ENCODE measurements at places on chromosomes 11 and 22.
A peak's percentile ranks its signal among the peaks of the same experiment; 100 is the strongest.

- peak overlapping the region; percentile 93 for H3K27ac ChIP-seq
- no peaks in the 10 kb centered on the region for H3K27me3 ChIP-seq
- peaks cover 15% of the 10 kb centered on the region for H3K4me1 ChIP-seq
Measured at GRCh38 chr11:72039856-72040401, 40.4 kb downstream of the NUMA1 start.

- no peaks in the 10 kb centered on the region for H3K27me3 ChIP-seq
- no peak for DNase-seq
- H3K4me3 ChIP-seq: no peak overlapping the region
- H3K27ac ChIP-seq: no peak overlapping the region
- H3K4me1 ChIP-seq: no peaks in the 10 kb centered on the region
Measured at GRCh38 chr11:62416596-62416995, 2.2 kb upstream of the SCGB1A1 start.

DNA sequence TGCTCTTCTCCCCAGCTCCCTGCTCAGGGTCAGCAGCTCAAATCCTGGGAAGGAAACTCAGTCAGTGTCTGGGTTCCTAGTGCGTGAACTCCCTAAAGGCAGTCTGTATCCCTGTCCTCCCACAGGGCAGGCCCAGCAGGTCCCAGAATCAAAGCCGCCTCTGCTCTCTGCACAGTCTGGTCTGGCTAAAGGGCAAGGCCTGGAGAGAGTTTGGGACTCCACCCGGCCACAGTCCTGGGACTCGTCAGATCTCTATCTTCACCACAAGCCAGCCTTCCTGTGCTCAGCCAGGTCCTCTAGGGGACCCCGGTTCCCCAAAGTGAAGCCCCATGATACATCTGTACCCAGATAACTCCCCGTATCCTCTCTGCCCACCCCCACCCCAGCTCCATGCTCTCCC lies 56.2 kb upstream of the CSNK2A3 start:
- DNase-seq: no peak
- H3K4me1 ChIP-seq: no peaks in the 10 kb centered on the region
- H3K4me3 ChIP-seq: no peak overlapping the region
- H3K27me3 ChIP-seq: peaks cover 77% of the 10 kb centered on the region
- H3K36me3 ChIP-seq: no peaks in the 10 kb centered on the region

GRCh38 chr11:32706985-32707741 lies 87.3 kb downstream of the CCDC73 start:
- no peaks in the 10 kb centered on the region for H3K4me1 ChIP-seq
- H3K27me3 ChIP-seq: peaks cover 6% of the 10 kb centered on the region
- no peaks in the 10 kb centered on the region for H3K36me3 ChIP-seq
- peak; percentile 63 for DNase-seq

- no peaks in the 10 kb centered on the region for H3K36me3 ChIP-seq
- H3K27ac ChIP-seq: no peak overlapping the region
- H3K4me3 ChIP-seq: no peak overlapping the region
- peaks cover 8% of the 10 kb centered on the region for H3K4me1 ChIP-seq
- DNase-seq: no peak
- H3K27me3 ChIP-seq: no peaks in the 10 kb centered on the region
Measured at GRCh38 chr11:120539667-120540369, 28.3 kb downstream of the GRIK4 start.

GRCh38 chr11:59192446-59193020 lies 20.2 kb downstream of the MPEG1 start:
- no peaks in the 10 kb centered on the region for H3K36me3 ChIP-seq
- H3K4me3 ChIP-seq: no peak overlapping the region
- H3K4me1 ChIP-seq: no peaks in the 10 kb centered on the region
- no peak for DNase-seq
- no peaks in the 10 kb centered on the region for H3K27me3 ChIP-seq

DNA sequence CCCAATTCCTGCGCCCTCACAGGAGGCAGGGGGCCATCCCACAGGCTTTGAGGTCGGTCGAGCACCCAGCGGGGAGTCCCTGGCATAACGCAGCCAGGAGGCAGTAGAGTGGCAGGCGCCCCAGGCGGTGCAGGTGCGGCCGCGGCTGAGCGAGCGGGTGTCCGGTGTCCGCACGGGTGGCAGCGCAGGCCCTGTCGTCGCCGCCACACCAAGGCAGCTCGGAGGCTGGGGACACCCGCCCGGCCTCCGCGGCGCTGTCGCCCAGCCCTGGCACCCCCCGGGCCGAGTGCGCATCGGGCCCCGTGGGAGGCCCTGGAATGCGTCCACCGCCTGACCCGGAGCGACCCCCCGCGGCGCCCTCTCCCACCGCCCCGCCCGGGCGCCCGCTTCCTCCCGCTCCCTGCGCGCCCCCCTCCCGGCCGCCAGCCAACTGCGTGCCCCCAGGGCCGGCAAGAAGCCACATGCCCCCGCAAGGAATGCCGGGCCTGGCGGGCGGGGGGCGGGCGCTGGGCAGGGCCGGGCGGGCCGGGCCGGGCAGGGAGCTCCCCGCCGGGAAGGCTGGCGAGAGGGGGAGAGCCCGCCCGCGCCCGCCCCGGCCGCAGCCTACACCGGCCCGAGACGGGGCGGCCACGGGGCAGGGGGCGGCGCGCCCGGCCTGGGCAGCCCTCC lies 33.9 kb downstream of the PRDM11 start:
- peaks cover 22% of the 10 kb centered on the region for H3K36me3 ChIP-seq
- no peak overlapping the region for H3K27ac ChIP-seq
- peaks cover 26% of the 10 kb centered on the region for H3K4me1 ChIP-seq

- DNase-seq: no peak
- no peaks in the 10 kb centered on the region for H3K27me3 ChIP-seq
- peaks cover 22% of the 10 kb centered on the region for H3K36me3 ChIP-seq
- no peak overlapping the region for H3K27ac ChIP-seq
- H3K4me1 ChIP-seq: peaks cover 70% of the 10 kb centered on the region
- H3K4me3 ChIP-seq: no peak overlapping the region
Measured at GRCh38 chr11:2687223-2687530, 12.6 kb downstream of the KCNQ1OT1 start.

DNA sequence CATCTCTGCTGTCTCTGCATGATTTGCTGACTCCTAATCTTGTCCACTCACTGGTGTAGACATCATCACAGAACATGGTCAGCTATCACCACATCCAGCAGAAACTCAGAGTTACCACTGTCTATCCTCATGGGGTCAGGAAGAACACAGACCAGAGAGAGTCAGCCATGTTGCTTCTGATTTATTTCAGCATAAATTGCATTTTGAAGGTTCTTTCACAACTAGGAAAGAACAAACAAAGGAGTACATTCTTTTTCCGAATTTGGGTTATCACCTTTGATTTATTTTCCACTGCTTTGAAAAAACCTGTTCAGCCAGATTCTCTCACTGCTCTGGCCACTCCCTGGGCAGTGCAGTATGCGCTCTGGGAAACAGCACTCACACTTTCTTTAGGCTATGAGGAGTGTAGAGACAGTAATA lies 172.0 kb upstream of the MTMR2 start:
- H3K4me1 ChIP-seq: peaks cover 16% of the 10 kb centered on the region
- H3K4me3 ChIP-seq: no peak overlapping the region
- peaks cover 15% of the 10 kb centered on the region for H3K36me3 ChIP-seq
- no peaks in the 10 kb centered on the region for H3K27me3 ChIP-seq
- H3K27ac ChIP-seq: no peak overlapping the region

DNA sequence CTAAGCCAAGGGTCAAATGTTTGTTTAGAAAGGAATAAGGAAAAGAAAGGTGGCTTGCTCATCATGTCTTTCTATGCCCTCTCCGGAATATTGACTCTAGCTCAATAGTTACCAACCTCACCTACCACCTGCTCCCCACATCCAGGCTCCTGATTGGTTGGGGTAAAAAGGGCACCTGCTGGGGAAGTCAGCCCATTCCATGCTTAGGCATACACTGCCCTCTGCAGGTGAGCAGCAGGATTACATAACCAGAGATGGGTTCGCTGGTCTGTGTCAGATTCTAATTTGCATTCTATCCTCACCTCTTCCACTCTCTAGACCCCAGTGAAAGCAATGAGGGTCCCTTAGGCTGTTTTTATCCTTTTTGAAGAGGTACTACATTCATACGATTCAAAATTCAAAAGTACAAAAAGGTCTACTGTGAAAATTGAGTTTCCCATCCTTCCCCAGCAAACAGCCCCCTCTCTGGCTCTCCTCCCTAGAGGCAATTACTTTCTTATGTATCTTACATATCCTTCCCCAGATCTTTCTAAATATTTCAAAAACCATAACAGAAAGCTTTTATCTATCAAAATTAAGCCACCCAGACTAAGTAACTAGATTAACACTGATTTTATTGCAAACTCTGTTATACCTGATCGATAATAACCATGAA lies 98.0 kb upstream of the ASPHD2 start:
- no peaks in the 10 kb centered on the region for H3K4me1 ChIP-seq
- no peaks in the 10 kb centered on the region for H3K36me3 ChIP-seq
- DNase-seq: peak; percentile 31
- no peak overlapping the region for H3K27ac ChIP-seq

DNA sequence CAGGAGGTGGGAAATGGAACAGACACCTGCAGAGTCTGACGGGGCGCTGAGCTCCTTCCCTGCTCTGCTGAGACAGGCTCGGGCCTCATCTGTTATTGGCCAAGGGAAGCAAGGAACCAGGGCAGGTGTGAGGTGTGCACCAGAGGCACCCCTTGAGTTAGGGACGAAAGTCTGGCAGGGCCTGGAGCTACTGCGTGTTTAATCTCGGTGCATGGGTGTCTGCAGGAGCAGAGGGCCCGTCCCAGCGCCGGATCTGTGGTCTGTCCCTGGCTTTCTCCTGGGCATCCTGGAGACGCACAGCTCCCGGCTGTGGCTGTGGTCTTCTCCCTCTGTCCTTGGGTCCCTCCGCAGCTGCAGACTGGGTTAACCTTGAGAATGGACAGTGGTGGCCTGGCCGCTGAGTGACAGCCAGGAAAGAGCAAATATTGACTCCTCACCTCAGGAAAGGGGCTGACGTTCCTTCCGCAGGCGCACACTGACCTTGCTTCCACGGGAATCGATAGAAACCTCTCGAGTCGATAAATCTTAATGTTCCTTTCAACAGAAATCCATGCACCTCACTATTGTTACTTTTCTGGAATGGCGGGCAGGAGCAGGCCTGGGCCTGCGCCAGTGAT lies 975.6 kb downstream of the BRD1 start:
- no peak overlapping the region for H3K4me3 ChIP-seq
- no peaks in the 10 kb centered on the region for H3K27me3 ChIP-seq
- no peak for DNase-seq
- H3K27ac ChIP-seq: no peak overlapping the region

DNA sequence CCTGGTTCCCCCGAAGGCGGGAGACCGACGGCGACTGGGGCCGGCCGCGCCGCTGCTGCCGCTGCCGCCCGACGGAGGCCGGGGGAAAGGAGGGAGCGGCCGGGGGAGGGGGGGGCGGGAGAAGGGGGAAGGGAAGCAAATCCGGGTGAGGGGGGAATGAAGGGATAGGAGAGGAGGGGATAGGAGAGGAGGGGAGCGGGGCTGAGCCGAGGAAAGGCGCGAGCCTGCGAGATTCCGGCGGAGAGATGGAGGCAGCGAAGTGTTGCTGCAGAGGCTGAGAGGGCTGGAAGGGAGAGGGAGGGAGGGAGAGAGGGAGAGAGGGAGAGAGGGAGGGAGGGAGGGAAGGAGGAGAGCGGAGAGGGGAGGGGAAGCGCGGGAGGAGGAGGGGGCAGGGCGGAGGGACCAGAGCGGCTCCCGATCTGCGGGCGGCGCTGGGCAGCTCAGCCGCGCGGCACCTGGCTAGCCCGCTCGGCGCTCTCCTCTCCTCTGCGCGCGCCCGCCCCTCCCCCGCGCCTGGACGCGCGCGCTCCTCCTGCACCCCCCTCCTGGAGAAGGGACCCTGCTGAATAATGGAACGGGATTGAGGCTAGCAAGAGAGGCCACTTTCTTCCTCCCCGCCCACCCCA lies 52.3 kb downstream of the SLC22A12 start:
- peaks cover 92% of the 10 kb centered on the region for H3K27me3 ChIP-seq
- DNase-seq: no peak
- peaks cover 4% of the 10 kb centered on the region for H3K4me1 ChIP-seq
- H3K36me3 ChIP-seq: no peaks in the 10 kb centered on the region
- H3K4me3 ChIP-seq: no peak overlapping the region

DNA sequence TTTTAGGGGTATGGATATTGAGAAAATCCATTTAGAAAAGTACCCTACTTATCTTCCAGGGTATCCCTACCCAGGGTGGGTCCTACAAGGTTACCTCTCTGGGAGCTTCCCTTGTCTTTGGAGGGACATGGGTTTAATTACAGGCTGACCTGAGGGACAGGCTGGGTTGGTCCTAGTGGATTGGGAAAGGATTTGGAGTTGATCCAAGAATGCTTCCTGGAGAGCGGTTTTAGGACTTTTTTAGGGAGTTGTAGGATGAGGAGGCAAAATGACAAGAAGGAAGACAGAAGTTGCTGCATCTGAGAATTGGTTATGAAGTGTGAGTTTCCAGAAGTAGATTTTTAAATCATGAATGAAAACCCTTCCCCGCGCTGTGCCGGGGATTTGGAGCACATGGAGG lies 61.8 kb upstream of the CRTAM start:
- no peak overlapping the region for H3K4me3 ChIP-seq
- peaks cover 19% of the 10 kb centered on the region for H3K36me3 ChIP-seq
- H3K27ac ChIP-seq: no peak overlapping the region
- peaks cover 15% of the 10 kb centered on the region for H3K4me1 ChIP-seq
- no peaks in the 10 kb centered on the region for H3K27me3 ChIP-seq
- no peak for DNase-seq

DNA sequence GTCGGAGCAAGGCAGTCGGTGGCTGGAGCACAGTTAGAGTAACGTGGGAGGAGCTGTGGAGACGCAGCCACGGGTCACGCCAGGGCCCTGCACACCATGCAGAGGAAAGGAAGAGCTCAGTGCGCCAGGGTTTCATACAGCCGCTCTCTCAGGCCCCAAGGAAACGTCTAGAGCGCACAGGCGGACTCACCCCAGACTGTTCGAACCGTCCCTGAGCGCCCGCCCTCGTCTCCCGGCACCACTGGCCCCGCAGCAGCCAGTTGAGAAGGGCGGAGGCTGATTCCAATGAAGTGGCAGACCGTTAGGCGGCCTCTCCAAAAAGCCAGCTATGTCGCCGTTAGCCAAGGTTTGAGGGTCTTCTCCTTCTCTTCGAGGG lies 483 bp upstream of the HYLS1 start:
- H3K4me1 ChIP-seq: peaks cover 6% of the 10 kb centered on the region
- H3K27ac ChIP-seq: no peak overlapping the region
- no peak for DNase-seq
- H3K36me3 ChIP-seq: no peaks in the 10 kb centered on the region

DNA sequence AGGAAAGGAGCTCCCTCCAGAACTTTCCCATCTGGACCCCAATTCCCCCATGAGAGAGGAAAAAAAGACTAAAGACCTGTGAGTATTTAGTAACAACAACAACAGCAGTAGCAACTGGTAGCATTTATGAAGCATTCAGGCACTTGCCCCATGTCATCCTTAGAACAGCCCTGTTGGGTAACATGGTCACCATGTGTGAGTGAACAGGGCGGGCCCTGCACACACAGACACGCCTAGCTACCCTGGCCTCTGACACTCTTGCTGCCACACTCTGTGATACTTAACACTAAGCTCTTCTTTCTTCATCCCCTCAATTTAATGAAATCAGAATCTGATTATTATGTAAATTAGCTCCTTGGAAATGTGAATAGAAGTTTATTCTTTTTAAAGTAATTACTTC lies 26.1 kb upstream of the SLC25A18 start:
- H3K27ac ChIP-seq: no peak overlapping the region
- no peaks in the 10 kb centered on the region for H3K36me3 ChIP-seq
- H3K4me3 ChIP-seq: no peak overlapping the region
- no peak for DNase-seq
- no peaks in the 10 kb centered on the region for H3K4me1 ChIP-seq

- no peaks in the 10 kb centered on the region for H3K36me3 ChIP-seq
- H3K4me1 ChIP-seq: peaks cover 3% of the 10 kb centered on the region
- H3K27me3 ChIP-seq: no peaks in the 10 kb centered on the region
- peak overlapping the region; percentile 82 for H3K4me3 ChIP-seq
- DNase-seq: peak; percentile 39
Measured at GRCh38 chr11:77472991-77473800, 698 bp downstream of the PAK1 start.

GRCh38 chr22:49365910-49366309 lies 461.8 kb downstream of the BRD1 start:
- no peaks in the 10 kb centered on the region for H3K36me3 ChIP-seq
- peaks cover 5% of the 10 kb centered on the region for H3K4me1 ChIP-seq
- H3K27me3 ChIP-seq: no peaks in the 10 kb centered on the region

Measured in mesenchymal stem cell (in vitro differentiated cells and primary cell).